ENCODE measurements at places on chromosomes 7 and 10.

GRCh38 chr7:159192725-159193453, 48.2 kb upstream of the VIPR2 start:
- no peak for DNase-seq

- no peak for DNase-seq
Observed at GRCh38 chr7:28988810-28989209, 30.7 kb upstream of the TRIL start.

DNA sequence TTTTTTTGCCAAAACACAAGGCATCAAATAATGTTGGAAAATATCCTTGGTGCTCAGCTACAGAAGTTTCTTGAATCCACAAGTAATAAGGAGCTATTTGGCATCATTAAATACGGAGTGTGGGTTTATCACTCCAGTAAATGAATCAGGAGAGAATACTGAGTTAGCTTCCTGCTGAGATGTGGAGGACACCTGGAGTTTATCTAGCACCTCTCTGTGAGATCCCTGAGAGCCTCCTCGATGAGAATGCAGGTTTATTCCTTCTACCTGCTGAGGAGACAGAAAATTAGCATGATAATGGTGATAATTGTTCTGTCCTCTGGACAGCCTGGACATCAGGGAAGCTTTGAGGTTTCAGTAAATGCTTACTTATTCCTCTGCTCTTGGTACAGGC, 40.5 kb downstream of the NRG3 start:
- DNase-seq, result no peak

DNA sequence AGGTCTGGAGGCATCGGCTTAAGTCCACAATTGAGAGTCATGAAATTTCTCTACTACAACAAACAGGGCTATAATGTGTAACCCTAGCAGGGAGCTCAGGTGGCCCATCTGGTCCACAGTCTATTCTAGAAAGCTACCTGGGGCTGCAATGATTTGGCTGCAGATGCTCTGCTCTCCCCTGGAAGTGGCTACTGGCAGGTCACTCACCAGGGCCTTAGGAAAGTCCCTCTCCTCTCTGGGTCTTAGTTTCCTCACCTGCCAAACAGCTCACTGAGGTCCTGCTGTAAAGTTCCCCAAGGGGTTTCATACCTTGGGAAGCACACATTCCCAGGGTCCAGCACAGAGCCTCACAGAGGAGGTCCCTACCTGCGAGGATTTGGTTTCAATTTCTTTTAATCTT, 2.5 kb downstream of the IGFBP3 start:
- DNase-seq, result no peak

DNA sequence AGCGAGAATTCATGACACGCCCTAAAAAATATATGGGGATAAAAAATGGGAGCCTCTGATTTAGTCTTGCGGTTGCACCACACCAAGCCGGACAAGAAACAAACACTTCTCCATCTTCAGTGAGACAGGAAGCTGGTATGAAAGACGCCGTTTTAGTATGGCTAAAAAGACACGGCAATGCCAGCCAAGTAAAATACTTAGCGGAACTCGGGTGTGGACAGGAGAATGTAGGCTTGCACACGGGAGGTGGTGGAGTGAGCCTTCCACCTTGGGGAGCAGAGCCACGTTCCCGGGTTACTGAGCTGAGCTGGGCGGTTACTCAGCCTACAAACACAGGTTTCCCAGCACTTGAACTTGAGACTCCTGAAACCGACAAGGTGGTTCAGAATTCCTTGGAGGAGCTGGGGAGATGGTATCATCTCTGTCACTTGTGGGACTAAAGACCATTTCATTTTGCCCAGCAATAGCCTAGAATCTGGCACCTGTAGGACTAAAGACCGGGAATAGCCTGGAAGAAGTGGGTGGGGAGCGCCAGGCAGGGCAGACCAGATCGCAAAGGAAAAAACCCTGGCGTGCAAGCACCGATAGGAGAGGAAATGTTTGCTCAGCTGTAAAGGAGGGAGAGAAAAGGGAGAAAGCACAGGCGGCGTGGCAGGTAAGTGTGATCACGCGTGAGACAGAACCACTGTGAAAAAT, 34.8 kb upstream of the SEPHS1 start:
- no peak for DNase-seq

- DNase-seq, result no peak
Observed at GRCh38 chr10:79103585-79103984, 34.8 kb downstream of the ZMIZ1 start.

DNA sequence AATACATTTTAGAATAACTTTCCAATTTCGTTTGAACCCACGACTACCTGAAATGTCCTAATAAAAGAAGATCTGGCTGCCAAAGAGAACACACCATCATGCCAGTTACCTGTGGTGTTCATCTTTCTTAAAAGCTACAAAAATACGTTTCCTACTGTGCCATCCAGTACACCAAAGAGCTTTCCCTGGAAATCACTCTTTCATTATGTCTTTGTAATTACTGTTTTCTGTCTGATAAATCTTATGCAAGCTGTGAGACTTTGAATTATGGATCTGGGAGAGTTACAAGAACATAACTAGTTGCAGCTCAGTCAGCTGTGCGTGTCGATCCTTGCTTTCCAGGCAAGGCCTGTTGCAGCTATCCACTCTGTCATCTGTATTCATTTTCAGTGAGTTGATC, 12.5 kb upstream of the POM121L12 start:
- DNase-seq, result no peak
